Right lobe of liver (tissue), 6 donors: ENCODE measurements at places on chromosomes 7 and 10. TPM values are rescaled to one million over a fixed set of nuclear protein-coding genes. Genes with fewer than 3 reads are reported as not detected.

LIPN gene
- total RNA-seq: not detected

SORCS3 gene
- total RNA-seq: not detected

UTF1 gene
- total RNA-seq: not detected

NOS3 gene
- total RNA-seq: 3.9 TPM

CAMK2B gene
- total RNA-seq: 5.1 TPM

SRGN gene
- total RNA-seq: 29.5 TPM

CDHR1 gene
- 0.42 TPM for total RNA-seq

GRM3 gene
- total RNA-seq: 0.12 TPM

LRIT1 gene
- total RNA-seq: not detected
